ENCODE measurements at places on chromosomes 1 and 21.
A peak's percentile ranks its signal among the peaks of the same experiment; 100 is the strongest.

GRCh38 chr1:214270097-214270650 is 10.8 kb upstream of the SMYD2 start:
- DNase-seq: peak; percentile 78

GRCh38 chr21:15221799-15222386 is 157.1 kb upstream of the NRIP1 start:
- peak; percentile 78 for DNase-seq

GRCh38 chr1:115765091-115765490 is 3.4 kb downstream of the CASQ2 start:
- no peak for DNase-seq

- peak; percentile 6 for DNase-seq
Observed at GRCh38 chr1:147475488-147475887, 65.8 kb upstream of the BCL9 start.

DNA sequence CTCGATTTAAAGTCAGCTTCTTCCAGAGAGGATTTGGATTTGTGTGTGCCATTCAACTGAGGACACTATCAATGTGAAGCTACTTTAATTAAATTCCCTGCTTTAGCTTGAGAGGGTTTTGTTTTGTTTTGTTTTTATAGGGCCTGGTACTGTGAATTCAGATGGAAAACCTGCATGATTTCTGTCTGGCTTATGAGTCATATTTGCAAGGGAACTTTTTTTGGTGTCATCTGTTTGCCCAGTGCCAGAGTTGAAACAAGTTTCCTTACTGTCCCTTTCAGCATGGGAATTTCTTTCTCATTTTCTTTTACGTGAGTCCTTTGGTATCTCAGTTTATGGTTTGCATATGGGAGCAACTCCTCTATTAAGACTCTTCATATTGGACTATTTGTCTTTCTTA is 194.6 kb downstream of the GREM2 start:
- DNase-seq: no peak

GRCh38 chr1:180176965-180177364 is 22.3 kb downstream of the QSOX1 start:
- DNase-seq: no peak

DNA sequence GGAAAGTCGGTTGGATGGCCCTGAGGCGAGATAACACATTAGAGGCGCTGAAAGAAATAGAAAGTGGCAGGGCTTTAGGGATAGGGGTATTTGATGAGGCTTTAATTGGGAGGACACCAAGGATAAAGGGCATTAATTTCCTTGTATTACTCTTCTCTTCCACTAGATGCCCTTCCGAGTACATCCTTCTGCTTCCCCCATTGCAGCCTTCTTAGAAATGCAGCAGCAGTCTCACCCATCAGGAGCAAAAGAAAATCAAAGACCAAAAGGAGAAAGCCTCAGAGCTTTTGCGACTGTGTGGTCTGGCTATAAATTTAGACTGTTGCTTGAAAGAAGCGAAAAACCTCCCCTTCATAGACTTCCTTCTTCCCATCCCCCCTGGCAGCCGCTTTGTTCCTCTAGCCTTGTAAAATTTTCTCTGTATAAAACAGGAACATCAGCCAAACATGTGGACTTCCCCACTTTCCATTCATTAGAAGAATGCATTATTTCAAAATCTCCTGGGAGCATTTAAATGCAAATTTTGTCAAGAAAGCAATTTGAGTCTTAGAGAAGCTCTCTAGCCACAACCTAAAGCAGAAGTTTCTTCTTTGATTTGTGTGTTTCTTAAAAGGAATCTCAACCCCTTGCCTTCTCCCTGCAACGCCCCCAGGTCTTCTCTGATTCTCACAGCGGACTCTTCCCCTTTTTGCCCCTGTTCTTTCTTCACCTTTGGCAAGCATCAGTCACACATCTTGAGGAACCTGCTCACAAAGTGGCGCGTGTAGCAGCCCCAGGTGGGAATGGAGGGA is 76.6 kb downstream of the NDUFS5 start:
- DNase-seq: peak; percentile 90

Measured in fibroblast of upper back skin (primary cell).